ENCODE measurements at places on chromosomes 4 and X. TPM values are rescaled to one million over a fixed set of nuclear protein-coding genes. Genes with fewer than 3 reads are reported as not detected.

DACH2 gene
- total RNA-seq: not detected

LEF1 gene
- not detected for total RNA-seq

FDCSP gene
- total RNA-seq: not detected

MAGEA1 gene
- not detected for total RNA-seq

PIN4 gene
- 4.9 TPM for total RNA-seq

CDX4 gene
- not detected for total RNA-seq

FAM9B gene
- total RNA-seq: not detected

CFP gene
- total RNA-seq: 0.18 TPM

GPC3 gene
- 2.7 TPM for total RNA-seq

TLR8 gene
- not detected for total RNA-seq

BEND2 gene
- not detected for total RNA-seq

ADH7 gene
- total RNA-seq: not detected

KLKB1 gene
- 6.0 TPM for total RNA-seq

ASIC5 gene
- total RNA-seq: not detected

CTSO gene
- total RNA-seq: 31.1 TPM

LRAT gene
- total RNA-seq: 0.36 TPM

WDR13 gene
- total RNA-seq: 115 TPM

SCML1 gene
- 7.8 TPM for total RNA-seq

CT45A10 gene
- total RNA-seq: not detected

ZBED1 gene
- total RNA-seq: 38.1 TPM

SMIM14 gene
- total RNA-seq: 32.4 TPM

CENPU gene
- total RNA-seq: 4.9 TPM

ATP11C gene
- 70.3 TPM for total RNA-seq

CDKL5 gene
- total RNA-seq: 2.5 TPM

HEPH gene
- 33.2 TPM for total RNA-seq

RGN gene
- total RNA-seq: 2.8 TPM

CXorf65 gene
- not detected for total RNA-seq

TMEM150C gene
- 6.5 TPM for total RNA-seq

RRH gene
- not detected for total RNA-seq

RNF212 gene
- total RNA-seq: 4.2 TPM

EBP gene
- total RNA-seq: 77.0 TPM

RBM46 gene
- total RNA-seq: not detected

LANCL3 gene
- total RNA-seq: 1.6 TPM

TENM3 gene
- 0.81 TPM for total RNA-seq

TRAM1L1 gene
- 0.72 TPM for total RNA-seq

SSX7 gene
- total RNA-seq: not detected

UGT2B7 gene
- total RNA-seq: not detected

CSAG3 gene
- total RNA-seq: not detected

FHIP1A gene
- not detected for total RNA-seq

JAKMIP1 gene
- total RNA-seq: 0.18 TPM

IQSEC2 gene
- 7.9 TPM for total RNA-seq
